ENCODE measurements at places on chromosomes 2 and 18.

DNA sequence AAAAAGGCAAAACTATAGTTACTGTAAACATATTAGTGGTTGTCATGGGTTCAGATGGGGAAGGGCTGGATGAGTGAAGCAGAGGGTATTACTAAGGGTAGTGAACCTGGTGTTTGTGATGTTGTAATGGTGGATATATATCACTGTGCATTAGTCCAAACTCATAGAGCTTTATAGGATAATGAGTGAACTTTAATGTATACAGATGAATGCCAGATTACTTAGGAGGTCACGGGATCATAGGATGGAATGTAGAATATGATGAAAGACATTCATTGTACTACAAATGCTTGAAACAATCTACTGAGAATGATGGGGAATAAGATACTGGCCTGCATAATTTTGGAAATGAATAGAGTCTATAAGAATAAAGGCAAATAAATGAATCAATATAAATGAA, 226.7 kb upstream of the ZNF804A start:
- no peaks in the 10 kb centered on the region for H3K27me3 ChIP-seq
- no peaks in the 10 kb centered on the region for H3K4me1 ChIP-seq
- DNase-seq, result no peak
- H3K36me3 ChIP-seq, result no peaks in the 10 kb centered on the region

DNA sequence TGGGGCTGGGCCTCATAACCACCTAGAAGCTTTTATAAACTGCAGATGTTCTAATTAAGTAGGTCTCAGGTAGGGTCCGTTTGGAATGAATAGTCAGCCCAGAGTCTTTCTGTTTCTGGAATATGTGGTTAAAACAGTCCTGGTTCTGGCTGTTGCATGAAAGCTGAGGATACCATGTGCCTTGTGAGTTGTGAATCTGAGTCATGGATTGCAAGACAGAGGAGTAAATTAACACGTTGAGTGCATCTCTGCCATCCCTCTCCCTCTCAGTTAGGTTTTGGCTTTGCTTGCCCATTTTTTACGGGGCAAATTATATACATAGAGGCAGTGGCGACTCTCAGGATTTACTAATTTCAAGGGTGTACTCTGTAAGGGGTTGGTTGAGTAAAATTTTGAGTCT, 59.1 kb downstream of the NCK2 start:
- peaks cover 55% of the 10 kb centered on the region for H3K4me1 ChIP-seq
- no peak for DNase-seq
- H3K27me3 ChIP-seq, result no peaks in the 10 kb centered on the region

DNA sequence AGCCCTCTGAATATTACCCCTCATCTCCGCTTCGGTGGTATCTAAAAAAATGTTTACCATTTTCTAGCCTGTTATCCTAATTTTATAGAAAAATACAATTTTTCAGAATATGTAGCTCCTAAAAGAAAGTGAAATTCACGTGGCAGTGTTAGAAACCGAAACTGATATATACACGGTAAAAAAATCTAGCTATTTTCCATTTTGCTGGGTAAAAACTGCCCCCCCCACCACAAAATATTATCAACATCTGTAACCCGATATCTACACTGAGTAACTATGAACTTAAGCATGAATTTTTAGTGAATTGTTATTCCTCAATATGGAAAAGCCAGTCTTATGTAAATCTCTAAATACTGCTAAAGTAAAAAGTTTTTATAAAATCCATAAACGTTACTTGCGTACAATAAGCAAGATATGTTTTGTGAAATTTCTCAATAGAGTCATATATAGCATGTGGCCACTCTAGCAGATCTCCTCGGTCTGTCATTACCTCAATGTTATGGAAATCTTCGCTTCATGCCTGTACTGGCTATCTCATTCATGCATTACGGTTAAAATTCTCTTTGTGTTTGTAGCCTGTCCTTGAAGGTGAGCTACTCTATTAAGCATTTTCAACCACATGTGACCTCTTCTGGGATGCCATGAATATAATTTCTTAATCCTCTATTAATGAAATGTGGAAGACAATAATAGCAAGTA, 524.2 kb downstream of the TRIB2 start:
- no peak overlapping the region for H3K27ac ChIP-seq
- no peak for DNase-seq
- H3K4me1 ChIP-seq, result no peaks in the 10 kb centered on the region
- no peak overlapping the region for H3K4me3 ChIP-seq
- H3K36me3 ChIP-seq, result no peaks in the 10 kb centered on the region
- H3K27me3 ChIP-seq, result no peaks in the 10 kb centered on the region

DNA sequence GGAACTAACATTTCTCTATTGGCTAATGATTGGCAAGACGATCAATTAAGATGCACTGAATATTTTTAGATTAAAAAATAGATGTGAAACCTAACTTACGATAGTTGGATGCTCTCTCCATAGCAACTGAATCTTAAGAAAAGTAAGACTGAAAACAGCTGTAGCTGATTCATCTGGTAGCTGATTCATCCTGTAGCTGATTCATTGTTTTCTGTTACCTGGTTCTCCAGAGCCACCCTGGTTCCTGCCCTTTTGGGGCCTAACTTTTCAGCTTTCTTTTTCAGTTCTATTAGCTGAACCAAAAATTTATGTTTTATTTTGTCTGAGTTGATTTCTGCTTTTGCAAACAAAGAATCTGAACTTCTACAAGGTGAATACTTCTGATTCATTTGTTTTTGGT, 22.7 kb upstream of the SPR start:
- no peak overlapping the region for H3K4me3 ChIP-seq
- no peak overlapping the region for H3K27ac ChIP-seq
- DNase-seq, result no peak
- H3K4me1 ChIP-seq, result peaks cover 8% of the 10 kb centered on the region
- H3K36me3 ChIP-seq, result no peaks in the 10 kb centered on the region

- peaks cover 3% of the 10 kb centered on the region for H3K27me3 ChIP-seq
- no peak overlapping the region for H3K27ac ChIP-seq
- peaks cover 33% of the 10 kb centered on the region for H3K4me1 ChIP-seq
- no peak overlapping the region for H3K4me3 ChIP-seq
- DNase-seq, result no peak
Observed at GRCh38 chr2:5914811-5915611, 222.8 kb downstream of the SOX11 start.

GRCh38 chr2:173754837-173755236, 210.3 kb downstream of the SP3 start:
- H3K4me1 ChIP-seq, result peaks cover 11% of the 10 kb centered on the region
- no peak overlapping the region for H3K4me3 ChIP-seq
- no peaks in the 10 kb centered on the region for H3K27me3 ChIP-seq
- H3K27ac ChIP-seq, result no peak overlapping the region
- DNase-seq, result no peak

Measured in type B pancreatic cell (in vitro differentiated cells).